ENCODE measurements at places on chromosomes 1 and 21.
A peak's percentile ranks its signal among the peaks of the same experiment; 100 is the strongest.

DNA sequence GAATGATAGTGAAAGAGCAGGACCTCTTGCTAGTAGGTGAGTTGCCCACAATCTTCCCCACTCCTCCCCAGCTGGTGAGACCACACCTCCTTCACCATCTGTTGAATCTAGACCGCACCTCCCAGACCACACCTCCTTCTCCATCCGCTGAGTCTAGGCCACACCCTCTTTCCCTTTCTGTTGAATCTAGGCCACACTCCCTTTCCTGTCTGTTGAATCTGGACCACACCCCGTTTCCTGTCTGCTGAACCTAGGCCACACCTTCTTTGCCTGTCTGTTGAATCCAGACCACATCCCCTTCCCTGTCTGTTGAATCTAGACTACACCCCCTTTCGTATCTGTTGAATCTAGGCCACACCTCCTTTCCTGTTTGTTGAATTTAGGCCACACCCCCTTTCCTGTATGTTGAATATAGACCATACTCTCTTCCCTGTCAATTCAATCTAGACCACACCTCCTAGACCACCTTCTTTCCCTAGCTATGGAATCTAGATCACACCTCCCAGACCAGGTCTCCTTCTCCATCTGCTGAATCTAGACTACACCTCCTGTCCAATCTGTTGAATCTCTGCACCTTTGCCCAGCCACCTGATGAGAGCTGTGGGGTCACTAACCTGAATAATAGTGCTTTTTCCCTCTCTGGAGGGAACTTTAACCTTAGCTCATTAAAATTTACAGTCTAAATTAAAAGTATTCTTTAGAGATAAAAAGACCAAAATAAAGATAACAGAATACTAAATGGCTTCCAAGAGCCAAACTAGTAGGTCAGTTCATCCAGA, 116.3 kb downstream of the DAB1 start:
- peak; percentile 98 for ATAC-seq

GRCh38 chr1:41440321-41441085, 44.0 kb downstream of the EDN2 start:
- ATAC-seq: no peak

- ATAC-seq: no peak
Observed at GRCh38 chr1:20187813-20188454, 1.6 kb upstream of the PLA2G2C start.

DNA sequence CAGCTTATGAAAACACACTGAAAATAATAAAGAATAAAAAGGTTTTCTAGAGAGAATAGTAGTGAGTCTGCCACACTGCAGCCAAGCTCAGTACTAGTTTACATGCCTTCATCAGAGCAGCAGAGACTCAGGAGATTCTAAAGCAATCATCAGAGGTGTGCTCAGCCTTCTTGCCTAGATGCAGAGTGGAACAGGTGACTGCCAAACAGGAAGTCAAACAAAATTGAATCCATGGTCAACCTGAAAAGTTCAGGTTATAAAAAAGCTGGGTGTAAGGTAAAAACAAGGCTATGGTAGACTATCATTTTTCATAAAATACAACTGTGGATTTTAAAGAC, 165.3 kb upstream of the C1orf105 start:
- peak; percentile 76 for ATAC-seq

All from activated T-helper 17 cell treated with anti-CD3 and anti-CD28 coated beads, Interleukin-2, amount 50 U/mL, for 72 hours (primary cell).